G401 (cell line): ENCODE measurements at places on chromosomes 1 and 21.

- DNase-seq = no peak
These were observed 284.0 kb downstream of the DUSP10 start for GRCh38 chr1:221457685-221458446.

DNA sequence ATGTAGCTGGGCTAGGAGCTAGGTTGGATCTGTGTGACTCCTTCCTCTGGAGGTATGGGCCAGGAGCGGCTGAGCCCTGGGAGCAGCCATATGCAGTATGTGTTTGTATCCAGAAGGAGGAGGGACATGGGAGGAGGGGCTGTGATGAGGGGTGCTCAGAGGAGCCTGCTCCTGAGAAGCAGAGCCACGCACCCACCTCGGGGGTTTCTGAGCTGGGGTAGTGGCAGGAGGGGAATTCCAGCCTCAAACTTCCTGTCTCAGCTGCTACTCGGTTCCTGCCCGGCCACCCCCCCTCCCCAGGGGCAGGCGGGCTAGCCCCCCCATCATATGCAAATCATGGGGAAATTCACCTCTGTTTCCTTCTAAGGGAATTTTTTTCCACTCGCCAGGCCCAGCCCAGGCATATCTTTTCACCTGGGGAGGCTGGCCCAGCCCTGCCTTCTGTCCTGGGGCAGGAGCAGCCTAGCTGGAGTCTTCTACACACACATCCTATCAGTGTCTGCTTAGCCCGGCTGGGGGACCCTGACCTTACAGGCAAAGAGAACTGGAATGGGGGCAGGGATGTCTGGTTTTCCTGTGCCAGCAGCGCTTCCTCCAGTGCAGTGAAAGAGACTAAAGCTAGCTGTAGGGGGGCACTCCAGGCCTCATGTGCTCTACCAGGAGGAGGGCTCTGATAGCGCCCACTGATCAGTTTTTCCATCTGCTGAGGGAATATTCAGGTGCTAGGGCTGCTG is 3.0 kb downstream of the ZC3H12A start:
- peak; percentile 40 for DNase-seq

DNA sequence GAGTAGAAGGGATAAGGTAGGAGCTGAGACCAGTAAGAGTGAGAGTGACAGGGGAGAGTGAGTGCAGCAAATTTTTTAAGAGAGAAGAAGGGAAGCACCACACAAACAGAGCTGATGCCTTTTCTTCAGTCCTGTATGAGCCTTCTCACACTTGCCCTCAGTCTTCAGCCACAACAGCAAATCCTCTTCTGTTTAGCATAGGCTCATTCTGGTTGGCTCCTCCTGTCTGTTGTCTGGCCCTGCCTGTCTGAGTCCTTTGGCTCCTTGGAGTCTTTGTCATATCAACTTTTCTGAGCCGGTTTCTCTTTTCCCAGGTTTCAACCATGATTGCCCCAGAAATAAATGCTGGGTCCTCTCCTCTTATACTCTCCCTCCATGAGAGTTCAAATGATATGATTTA is 12.7 kb upstream of the CASQ1 start:
- DNase-seq = no peak

DNA sequence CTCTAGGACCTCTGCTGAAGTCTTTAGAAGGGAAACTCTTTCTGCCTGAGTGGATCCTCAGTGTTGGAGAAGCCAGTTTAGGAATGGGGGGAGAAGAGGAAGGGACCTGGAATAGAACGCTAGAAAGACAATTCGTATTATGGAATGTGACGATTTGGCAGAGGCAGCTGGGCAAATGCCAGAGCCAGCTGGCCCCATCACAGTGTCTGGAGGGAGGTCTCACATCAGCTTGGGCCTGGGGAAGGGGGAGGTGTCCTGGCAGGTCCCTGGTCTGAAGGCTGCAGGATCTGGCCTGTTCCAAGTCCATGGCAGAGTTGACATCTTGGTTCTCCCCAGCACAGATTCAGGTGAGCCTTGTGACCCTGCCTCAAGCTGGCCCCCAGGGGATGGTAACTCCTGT is 11.3 kb downstream of the TMCC2 start:
- no peak for DNase-seq

GRCh38 chr1:210200124-210200736 is 32.4 kb upstream of the SERTAD4 start:
- no peak for DNase-seq
